ENCODE measurements at places on chromosomes 5 and 9.

GRCh38 chr5:177537389-177538361 lies 16.7 kb downstream of the FAM193B start:
- DNase-seq, result no peak

GRCh38 chr5:55440188-55440646 lies 94.5 kb downstream of the PLPP1 start:
- no peak for DNase-seq

DNA sequence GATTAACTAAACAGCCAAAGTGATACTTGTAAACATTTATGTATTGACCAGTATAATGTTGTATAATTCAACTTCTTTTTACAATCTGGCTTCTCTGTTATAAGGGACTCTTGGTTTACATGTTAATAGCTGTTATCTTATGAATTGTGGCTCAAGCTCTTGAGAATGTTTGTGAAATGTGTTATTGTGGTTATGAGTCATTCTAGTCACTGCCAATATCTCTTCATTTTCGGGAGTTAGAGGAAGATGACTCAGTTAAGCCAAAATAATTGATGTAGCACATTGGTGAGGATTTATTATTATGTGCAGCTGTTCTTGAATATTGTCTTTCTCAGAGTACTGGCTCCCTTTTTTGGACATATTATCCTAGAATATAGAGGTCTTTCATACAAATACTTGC lies 655.2 kb upstream of the RIOK2 start:
- no peak for DNase-seq

DNA sequence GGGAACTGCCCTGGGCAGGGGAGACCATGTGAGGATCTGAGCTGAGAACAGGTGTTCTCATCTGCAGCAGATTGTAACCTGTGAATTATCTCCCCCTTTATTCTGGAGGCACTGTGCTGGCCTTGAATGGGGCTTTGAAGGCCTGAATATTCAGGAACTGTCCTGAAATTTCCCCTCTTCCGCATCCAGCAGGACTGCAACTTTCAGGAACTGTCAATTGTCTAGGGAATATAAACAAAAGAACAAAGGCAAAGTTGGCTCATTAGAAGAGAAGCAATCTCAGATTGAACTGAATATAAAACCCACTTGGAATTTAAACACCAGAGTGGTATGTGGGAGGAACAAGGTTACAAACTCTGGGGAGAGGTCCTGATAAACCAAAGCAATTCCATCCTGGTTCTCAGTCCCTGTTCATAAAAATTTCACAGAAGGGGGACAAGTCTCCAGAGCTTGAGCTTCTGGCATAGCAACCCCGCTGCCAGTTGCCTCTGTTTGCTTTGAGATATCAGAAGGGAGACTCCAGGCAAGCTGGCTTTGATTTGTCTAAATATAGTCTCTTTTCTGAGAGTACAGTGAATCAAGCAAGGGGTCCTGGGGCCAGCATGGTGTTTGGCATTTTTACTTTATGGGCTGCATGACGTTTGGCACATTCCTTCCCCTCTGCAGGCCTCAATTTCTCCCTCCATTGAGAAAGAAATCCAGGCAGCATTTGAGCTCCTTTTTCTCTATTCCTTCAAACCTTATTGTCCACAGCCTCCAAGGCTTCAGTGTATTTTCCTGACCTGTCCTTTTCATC lies 47.5 kb downstream of the ADRB2 start:
- no peak for DNase-seq

DNA sequence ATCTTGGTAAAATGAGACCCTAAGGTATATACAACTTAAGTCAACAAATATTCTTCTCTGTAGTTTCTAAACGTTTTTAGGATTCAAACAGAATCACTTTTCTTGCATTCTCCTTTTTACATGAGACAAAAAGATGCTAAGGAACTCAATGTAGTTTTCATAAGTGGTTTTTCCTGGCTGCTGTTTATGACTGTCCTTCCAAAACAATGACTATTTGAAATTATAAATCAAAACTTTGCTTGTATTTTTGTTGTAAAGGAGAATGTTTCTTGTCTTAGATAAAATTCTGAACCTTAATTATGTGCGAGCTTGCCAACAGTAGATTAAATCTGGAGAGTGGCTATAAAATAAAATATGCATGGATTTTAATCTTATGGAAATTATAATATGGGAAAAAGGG lies 53.8 kb downstream of the GRIN3A start:
- DNase-seq, result no peak

GRCh38 chr5:129689045-129689444 lies 58.8 kb upstream of the MINAR2 start:
- no peak for DNase-seq

GRCh38 chr5:169300468-169301385 lies at the start of gene SLIT3:
Gene SLIT3 (minus strand): TSS chr5:169301139. CDS start chr5:169300709, 430 bp downstream.
- no peak for DNase-seq

DNA sequence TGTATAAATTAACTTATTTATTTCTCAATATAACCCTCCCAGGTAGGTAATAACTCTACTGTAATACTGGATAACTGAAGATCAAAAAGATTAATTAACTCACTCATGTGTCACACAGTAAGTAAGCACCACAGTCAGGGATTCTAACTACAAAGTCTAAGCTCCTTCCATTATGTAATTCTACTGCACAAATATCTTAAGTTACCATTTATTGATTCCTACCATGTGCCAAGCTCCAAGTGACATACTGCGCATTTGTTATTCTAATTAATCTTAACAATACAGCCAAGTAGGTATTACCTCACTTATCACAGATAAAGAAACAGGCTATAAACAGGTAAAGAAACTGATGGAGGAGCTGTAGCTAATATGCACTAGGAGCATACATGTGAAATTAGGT lies 58.3 kb downstream of the RANBP6 start:
- no peak for DNase-seq

GRCh38 chr5:71891856-71892255 lies 172.8 kb downstream of the CARTPT start:
- no peak for DNase-seq

GRCh38 chr5:149792540-149793255 lies 62.6 kb downstream of the PPARGC1B start:
- no peak for DNase-seq

DNA sequence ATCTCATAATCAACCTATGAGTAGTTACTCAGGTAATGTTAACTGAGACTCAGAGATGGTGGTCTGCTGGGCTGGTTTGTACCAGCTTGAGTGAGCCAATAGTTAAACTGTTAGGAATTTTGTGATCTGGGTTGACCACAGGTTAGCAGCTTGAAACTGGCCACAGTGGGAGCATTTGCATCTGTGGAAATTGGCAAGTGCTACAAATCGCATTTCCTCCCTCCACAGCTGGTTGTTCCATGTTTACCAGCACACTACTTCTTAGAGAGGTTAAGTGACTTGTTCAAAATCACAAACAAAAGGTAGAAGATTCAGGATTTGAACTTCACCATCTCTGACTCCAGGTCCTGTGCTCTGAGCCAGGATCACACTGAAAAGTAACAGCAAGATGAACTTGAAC lies 446.9 kb upstream of the CLINT1 start:
- no peak for DNase-seq

DNA sequence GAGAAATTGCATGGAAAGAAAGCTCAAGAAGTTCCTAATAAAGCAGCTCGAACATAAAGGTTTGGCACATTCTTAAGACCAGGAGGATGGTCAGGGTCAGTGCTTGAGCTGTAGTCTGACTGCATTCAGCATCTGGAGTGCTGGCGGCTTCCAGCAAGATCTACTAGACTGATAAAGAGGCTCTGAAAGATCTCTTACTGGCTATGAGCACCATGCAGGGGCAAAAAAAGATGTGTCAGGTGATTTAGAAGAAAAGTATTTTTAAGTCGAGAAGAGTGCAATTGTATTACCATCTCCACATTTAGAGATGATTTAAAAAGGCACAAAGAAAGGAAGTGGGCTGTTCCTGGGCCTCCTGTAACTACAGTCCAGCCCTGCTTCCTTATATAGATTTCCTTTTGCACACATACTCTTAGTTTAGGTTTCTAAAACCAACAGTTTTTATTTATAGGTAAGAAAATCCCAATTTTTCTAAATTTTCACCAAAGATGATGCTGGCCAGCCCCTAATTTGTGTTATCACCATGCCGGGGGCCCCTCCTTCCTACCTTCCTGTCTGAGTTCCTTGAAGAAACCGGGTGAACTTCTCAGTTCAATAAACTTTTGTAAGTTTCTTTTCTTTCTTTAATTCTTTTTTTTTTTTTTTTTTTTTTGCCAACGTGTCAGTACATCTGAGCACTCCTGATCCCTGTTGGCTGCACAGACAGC lies 65.9 kb upstream of the PLPP1 start:
- DNase-seq, result peak; percentile 42

DNA sequence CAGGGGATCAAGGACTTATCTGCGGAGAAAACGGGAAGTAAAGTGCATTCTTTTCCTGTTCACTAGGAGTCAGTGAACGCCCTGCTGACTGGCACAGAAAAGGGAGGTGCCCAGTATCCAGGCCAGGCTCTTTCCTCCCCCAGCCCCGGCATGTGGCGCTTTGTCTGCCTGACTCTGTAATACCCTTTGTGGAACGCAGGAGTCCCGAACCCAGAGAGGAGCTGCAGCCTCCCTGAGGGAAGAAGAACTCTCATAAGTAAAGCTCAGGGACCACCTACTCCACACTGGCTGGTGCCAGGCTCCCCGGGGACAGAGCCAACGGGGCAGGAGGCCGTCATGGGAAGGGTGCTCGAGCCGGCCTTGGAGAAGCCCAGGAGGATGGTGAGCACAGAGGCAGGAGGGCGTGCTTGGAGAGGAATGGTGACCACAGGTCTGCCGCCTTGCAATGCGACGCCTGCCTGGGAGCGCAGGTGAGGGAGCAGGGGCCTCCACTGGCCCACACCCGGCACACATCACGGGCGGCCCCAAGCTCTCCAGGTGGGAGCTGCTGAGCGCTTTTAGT lies 31.5 kb downstream of the VAV2 start:
- no peak for DNase-seq

DNA sequence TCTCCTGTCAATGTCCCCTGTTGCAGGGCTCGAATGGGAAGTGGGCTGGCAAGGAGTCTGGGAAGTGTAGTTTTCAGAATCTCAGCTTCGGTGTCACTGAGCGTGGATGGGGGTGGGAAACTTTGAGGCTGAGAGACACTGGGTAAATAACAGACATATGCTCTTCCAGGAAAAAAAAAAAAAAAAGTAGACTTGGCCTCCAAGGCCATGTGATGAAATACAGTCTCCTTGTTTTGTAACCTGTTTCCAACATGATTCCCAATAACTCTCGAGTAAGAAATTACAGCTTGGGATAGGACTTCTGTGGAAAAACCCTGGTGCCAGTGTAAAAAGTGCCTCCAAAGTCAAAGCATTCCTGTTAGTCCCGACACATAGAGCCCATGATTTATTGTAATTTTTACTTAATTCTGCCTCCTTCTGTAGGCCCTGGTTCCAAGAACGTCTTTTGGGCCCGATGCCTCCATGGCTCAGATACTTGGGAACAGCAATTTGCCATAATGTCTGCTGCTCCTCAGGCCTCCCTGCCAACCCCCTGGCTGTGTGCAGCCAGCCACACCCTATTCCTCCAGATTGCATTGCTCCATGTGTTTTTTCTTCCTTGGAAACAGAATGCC lies 119.5 kb upstream of the TNC start:
- no peak for DNase-seq

GRCh38 chr5:96936431-96937320 lies 796 bp downstream of the LNPEP start:
- DNase-seq, result peak; percentile 80

All from activated CD8-positive, alpha-beta memory T cell treated with anti-CD3 and anti-CD28 coated beads for 24 hours (primary cell).